Common myeloid progenitor, CD34-positive (primary cell): ENCODE measurements at places on chromosomes 6 and 20.

- H3K27me3 ChIP-seq: no peaks in the 10 kb centered on the region
- H3K36me3 ChIP-seq: no peaks in the 10 kb centered on the region
- no peaks in the 10 kb centered on the region for H3K4me1 ChIP-seq
- no peak overlapping the region for H3K27ac ChIP-seq
- DNase-seq: no peak
Observed at GRCh38 chr6:166046226-166046625, 121.4 kb downstream of the TBXT start.

DNA sequence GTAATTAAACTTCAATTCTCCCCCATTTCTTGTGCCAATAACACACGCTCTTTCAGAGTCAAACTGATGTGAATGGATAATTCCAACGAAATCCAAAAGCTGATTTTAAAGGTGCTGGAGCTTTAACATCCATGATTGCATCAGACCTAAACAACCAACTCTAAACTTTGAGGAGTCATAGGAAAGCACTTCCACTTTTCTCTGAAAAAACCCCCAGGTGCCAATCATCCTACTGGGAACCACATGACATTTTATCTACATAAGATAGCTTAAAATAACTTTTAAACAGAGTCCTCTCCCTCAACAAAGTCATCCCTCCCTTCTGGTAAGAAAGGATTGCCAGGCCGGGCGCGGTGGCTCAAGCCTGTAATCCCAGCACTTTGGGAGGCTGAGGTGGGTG is 167.7 kb upstream of the PDE10A start:
- no peak overlapping the region for H3K4me3 ChIP-seq
- no peak overlapping the region for H3K27ac ChIP-seq
- DNase-seq: no peak
- peaks cover 5% of the 10 kb centered on the region for H3K4me1 ChIP-seq

- H3K27ac ChIP-seq: no peak overlapping the region
- H3K27me3 ChIP-seq: no peaks in the 10 kb centered on the region
- DNase-seq: peak; percentile 87
- H3K4me3 ChIP-seq: no peak overlapping the region
- no peaks in the 10 kb centered on the region for H3K36me3 ChIP-seq
Observed at GRCh38 chr6:87436435-87436834, 28.7 kb downstream of the CFAP206 start.

DNA sequence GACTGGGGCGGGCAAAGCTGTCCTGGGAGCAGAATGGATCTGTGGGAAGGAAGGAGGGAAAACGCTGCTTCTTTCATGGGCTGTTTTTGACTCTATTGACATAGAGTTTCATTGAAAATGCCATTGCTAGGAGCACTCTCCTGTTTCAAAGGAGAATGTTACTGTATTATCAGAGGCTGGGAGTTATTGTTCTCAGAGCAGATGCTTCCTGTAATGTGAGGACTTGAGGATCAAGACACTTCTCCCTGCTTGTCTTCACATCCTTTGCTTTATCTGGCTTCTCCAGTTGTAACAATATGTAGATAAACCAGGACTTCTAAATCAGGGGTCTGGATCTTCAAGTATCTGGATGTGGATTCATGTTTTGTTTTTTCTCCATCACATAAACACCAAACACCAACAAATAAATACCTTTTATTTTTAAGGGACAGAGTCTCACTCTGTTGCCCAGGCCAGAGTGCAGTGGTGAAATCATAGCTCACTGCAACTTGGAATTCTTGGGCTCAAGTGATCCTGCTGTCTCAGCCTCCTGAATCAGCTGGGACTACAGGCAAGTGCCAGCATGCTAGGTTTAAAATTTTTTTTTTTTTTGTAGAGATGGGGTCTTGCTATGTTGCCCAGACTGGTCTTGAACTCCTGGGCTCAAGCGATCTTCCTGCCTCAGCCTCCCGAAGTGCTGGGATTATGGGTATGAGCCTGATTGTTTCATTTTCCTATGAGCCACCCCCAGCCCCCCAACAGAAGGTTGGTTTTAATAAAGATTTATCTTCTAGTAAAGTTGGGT is 3.9 kb downstream of the CD109 start:
- H3K36me3 ChIP-seq: peaks cover 9% of the 10 kb centered on the region
- no peaks in the 10 kb centered on the region for H3K27me3 ChIP-seq
- peak; percentile 84 for DNase-seq
- H3K4me3 ChIP-seq: no peak overlapping the region

- H3K27ac ChIP-seq: no peak overlapping the region
- H3K27me3 ChIP-seq: no peaks in the 10 kb centered on the region
- H3K4me1 ChIP-seq: no peaks in the 10 kb centered on the region
- no peak overlapping the region for H3K4me3 ChIP-seq
- H3K36me3 ChIP-seq: peaks cover 3% of the 10 kb centered on the region
Observed at GRCh38 chr6:97222903-97223302, 60.1 kb downstream of the MMS22L start.

DNA sequence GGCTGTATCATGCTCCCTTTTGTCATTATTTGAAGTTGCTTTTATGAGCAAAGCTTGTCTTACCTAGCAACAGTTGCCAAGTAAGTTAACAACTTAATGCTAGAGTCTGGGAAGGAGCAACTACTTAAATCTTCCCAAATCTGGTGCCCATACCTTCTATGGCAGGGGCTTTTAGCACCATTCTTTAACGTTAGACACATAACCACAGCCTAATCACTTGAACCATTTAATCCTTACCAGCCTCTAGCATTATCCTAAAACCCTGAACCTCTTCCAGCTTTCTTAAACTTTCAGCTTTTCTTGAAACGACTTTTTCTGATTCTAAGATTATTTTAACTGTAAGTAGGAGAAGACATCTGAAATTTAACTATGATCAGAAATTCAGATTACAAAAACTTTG is at the start of gene C6orf163:
Gene C6orf163, plus strand, starts transcription at position 83 of the 400 bp plus-strand sequence. Its CDS starts 287 bp downstream, at position 370.
- no peaks in the 10 kb centered on the region for H3K36me3 ChIP-seq
- DNase-seq: no peak
- H3K4me3 ChIP-seq: no peak within 1 kb of the TSS
- no peaks in the 10 kb centered on the region for H3K4me1 ChIP-seq
- H3K27ac ChIP-seq: no peak within 1 kb of the TSS
- no peaks in the 10 kb centered on the region for H3K27me3 ChIP-seq

GRCh38 chr6:15330174-15330944 is 84.5 kb downstream of the JARID2 start:
- DNase-seq: peak; percentile 49

DNA sequence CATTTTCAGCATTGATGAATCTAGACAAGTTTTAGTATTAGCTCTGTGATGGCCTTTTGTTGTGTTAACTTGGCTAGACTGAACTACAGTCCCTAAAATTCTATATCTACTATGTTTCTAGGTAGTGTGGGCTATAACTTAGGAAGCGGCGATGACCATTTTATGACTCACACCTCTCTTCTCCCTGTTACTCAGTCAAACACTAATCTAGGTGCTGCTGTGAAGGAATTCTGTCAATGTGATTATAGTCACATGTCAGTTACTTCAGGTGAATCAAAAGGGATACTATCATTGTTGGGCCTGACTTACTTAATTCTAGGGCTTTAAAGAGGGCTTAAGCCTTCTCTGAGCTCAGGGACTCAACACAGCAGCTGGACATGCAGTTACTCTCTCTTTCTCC is 691.5 kb upstream of the MAP3K7 start:
- no peaks in the 10 kb centered on the region for H3K27me3 ChIP-seq
- no peak overlapping the region for H3K27ac ChIP-seq
- no peak overlapping the region for H3K4me3 ChIP-seq
- no peaks in the 10 kb centered on the region for H3K36me3 ChIP-seq
- H3K4me1 ChIP-seq: no peaks in the 10 kb centered on the region

DNA sequence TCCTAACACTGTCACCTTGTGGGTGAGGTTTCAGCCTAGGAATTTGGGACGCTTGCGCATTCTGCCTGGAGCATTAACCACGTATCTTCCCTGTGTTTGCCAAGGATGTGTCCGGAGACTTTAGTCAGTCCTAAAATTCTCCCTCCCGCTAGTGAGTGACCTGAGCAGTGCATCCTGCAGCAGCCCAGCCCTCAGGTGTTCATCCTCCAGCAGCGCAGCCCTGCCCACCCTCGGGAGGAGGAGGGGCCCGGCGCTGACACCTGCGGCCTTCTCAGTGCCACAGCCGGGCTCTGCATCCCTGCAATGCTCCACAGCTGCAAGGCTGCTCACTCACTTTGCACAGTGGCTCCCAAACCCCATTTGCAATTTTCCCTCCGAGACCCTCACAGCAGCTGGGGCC is 79.5 kb downstream of the ERMARD start:
- no peak for DNase-seq
- H3K36me3 ChIP-seq: no peaks in the 10 kb centered on the region
- no peak overlapping the region for H3K27ac ChIP-seq
- H3K4me1 ChIP-seq: peaks cover 6% of the 10 kb centered on the region
- H3K27me3 ChIP-seq: peaks cover 12% of the 10 kb centered on the region

GRCh38 chr6:6728169-6728941 is 139.8 kb downstream of the LY86 start:
- no peaks in the 10 kb centered on the region for H3K36me3 ChIP-seq
- DNase-seq: no peak
- no peak overlapping the region for H3K4me3 ChIP-seq
- H3K27ac ChIP-seq: no peak overlapping the region
- H3K27me3 ChIP-seq: no peaks in the 10 kb centered on the region

DNA sequence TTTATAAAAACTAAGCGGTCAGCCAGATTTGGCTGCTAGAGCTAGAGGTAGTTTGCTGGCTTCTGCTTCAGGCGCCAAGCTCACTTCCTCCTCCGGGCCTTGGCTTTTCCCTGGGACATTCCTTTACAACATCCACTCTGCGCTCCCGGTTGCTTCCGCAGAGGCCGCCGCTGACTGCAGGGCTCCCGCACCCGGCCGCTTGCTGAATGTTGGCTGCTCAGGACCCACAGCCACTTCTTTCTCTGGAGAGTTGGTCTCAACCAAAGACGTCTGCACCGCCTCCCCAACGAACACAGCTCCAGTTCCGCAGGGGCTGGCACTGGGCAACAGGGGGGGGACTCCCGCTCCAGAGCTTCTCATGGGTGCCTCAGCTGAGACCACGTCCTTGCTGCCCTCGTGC is 282.8 kb downstream of the TFAP2C start:
- no peaks in the 10 kb centered on the region for H3K27me3 ChIP-seq
- DNase-seq: no peak
- H3K27ac ChIP-seq: no peak overlapping the region
- H3K4me3 ChIP-seq: no peak overlapping the region

GRCh38 chr6:32970413-32971241 is 2.2 kb downstream of the BRD2 start:
- peaks cover 72% of the 10 kb centered on the region for H3K4me1 ChIP-seq
- peak; percentile 84 for DNase-seq
- peaks cover 4% of the 10 kb centered on the region for H3K36me3 ChIP-seq

GRCh38 chr6:75102301-75102700 is 103.6 kb downstream of the COL12A1 start:
- no peaks in the 10 kb centered on the region for H3K4me1 ChIP-seq
- H3K36me3 ChIP-seq: no peaks in the 10 kb centered on the region
- no peak overlapping the region for H3K4me3 ChIP-seq
- no peaks in the 10 kb centered on the region for H3K27me3 ChIP-seq

DNA sequence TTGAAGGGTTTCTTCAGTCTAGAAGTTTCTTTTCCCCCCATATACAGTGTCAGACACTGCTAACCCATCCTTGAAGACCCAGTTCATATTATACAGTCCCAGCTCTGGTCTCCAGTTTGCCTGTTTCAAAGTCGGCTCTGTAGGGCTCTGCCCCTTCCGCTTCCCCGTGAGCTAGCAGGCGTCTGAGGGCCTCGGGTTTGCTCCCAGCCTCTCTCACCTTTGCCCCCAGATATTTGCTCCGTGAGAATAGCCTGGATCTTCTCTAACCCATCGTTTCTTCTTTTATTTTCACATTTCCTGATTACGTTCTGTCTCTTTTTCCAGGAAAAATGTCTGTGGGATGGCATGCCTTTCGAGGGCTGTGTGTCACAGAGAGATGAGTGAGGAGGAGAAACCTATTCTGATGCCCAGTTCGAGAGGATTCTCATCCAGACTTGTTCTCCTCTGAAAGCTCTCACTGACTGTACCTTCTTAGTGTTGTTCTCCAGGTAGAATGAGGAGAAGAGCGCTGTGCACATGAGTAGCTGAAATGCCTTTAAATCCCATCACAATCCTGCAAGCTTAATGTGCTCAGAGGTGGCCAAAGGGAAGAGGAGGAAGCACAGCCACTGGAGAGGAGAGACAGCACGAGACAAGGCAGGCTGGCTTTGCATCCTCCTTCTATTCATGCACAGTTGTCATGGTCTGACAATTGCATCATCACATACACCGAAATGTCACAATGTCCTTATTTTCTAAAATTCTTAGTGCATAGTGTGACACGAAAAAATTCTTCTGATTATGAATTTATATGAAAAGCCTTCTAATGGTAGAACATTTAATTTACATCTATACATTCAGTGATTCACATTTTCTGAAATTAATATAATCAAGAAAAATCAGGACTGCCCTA is 171.1 kb downstream of the FOXA2 start:
- H3K36me3 ChIP-seq: no peaks in the 10 kb centered on the region
- DNase-seq: no peak
- no peak overlapping the region for H3K4me3 ChIP-seq
- H3K4me1 ChIP-seq: peaks cover 6% of the 10 kb centered on the region

GRCh38 chr6:151070631-151071051 is 169.1 kb upstream of the AKAP12 start:
- H3K4me1 ChIP-seq: no peaks in the 10 kb centered on the region
- no peak overlapping the region for H3K4me3 ChIP-seq
- no peaks in the 10 kb centered on the region for H3K27me3 ChIP-seq
- H3K27ac ChIP-seq: no peak overlapping the region
- H3K36me3 ChIP-seq: peaks cover 19% of the 10 kb centered on the region

DNA sequence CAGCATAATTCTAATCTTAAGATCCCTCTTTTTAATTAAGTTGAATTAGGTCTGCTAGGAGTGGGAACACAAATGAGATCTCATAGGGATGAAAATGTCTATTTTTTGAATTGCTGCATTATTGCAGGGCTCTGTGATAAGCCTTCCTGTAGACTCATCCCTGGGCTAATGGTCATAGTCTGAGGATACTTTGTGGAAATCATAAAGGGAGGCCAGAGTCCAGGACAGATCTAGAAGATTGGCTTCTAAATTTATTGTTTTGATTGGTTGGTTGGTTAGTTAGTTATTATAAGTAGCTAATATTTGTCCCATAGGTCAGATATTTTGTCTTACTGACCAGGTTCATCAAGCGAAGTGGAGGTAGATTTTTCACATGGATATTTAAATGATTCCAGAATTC is 142.3 kb downstream of the AKAP7 start:
- no peaks in the 10 kb centered on the region for H3K27me3 ChIP-seq
- H3K4me3 ChIP-seq: no peak overlapping the region
- DNase-seq: no peak
- H3K4me1 ChIP-seq: peaks cover 12% of the 10 kb centered on the region
- no peaks in the 10 kb centered on the region for H3K36me3 ChIP-seq
